H4 (cell line): ENCODE measurements at places on chromosomes 7 and 10. TPM values are rescaled to one million over a fixed set of nuclear protein-coding genes. Genes with fewer than 3 reads are reported as not detected.

GRCh38 chr7:106613279-106613678, 47.7 kb downstream of the CCDC71L start:
- no peak for DNase-seq

DNA sequence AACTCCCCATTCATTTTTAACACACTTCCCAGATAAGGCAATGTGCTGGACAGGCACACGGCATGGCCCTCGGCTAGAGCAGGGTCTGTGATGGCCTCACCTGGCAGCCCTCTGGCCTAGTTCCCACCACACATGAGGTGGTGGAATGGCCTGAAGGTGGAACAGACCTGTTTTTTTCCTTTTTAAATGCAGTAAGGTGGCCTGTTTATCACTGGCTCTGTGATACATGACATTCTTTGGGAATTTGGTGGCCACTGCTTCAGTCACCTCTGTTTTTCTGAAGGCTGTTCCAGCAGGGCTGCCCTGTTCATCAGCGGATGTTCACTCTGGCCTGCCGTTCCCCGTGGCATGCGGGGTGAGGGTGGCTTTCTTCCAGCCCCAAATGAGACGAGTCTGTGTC, 36.6 kb downstream of the SHH start:
- DNase-seq, result no peak

- DNase-seq, result no peak
Observed at GRCh38 chr10:115981081-115981480, 291.9 kb downstream of the GFRA1 start.

Gene NKX2-3
- not detected in 2 replicates for total RNA-seq

Gene CEP55
- total RNA-seq, result 62.2 and 69.9 TPM in 2 replicates
